ENCODE measurements at places on chromosomes 11 and 22. TPM values are rescaled to one million over a fixed set of nuclear protein-coding genes. Genes with fewer than 3 reads are reported as not detected.

DNA sequence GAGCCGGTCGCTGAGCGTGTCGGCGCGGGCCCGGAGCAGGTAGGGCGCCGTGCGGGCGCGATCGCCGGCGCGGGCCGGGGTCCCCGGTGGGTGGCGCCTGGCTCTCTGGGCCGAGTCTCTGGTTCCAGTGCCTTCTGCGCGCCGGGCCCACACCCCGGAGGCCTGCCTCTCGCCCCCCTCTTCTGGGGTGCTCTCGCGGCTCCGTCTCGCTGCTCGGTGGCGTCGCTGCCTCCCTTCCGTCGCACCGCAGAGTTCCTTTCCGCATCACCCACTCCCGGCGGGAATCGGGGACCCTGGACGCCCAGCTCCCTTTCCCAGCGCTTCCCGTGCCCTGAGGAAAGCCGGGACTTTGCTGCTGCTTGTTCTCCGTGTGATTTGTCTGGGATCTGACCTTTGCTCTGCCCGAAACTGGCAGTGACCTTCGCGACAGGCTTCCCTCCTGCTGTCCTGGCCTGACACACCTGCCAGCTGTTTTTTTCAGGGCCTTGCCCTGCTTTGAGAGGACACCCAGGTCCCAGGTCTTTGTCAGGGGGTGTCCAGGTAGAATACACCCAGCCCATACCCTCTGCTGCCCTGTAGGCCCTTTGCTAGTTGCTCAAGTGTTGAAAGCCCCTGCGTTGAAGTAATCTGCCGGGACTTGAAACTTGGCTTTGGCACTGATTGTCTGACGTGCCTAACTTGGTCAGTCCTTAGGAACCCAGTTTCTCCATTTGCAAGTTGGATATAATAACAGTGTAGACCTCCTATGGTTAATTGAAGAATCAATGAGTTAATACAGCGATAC, 711 bp downstream of the FDX1 start:
- no peak for DNase-seq

GRCh38 chr11:28537822-28538221, 429.6 kb downstream of the METTL15 start:
- no peak for DNase-seq

The KDELR3 gene
- 4.5 TPM for total RNA-seq

DNA sequence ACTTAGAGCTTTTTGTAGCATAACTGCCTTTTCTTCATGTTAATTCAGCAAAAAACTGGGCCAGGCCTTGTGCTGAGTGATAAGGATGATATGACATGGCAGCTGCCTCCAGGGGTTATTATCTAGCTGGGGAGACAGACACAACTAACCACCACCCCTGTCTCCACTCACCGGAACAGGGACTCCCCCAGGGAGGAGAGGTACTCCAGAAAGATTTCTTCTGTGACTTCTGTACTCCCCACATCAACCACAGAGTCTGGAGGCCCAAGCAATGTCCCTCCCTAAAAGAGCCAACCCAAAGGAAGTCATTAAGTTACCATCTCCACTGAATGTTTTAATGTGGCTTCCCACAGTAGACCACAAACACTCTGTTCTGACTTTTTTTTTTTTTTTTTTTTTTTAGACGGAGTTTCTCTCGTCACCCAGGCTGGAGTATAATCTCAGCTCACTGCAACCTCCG, 14.3 kb upstream of the PMM1 start:
- DNase-seq: no peak

- DNase-seq: no peak
Observed at GRCh38 chr11:15888556-15889345, 467.6 kb downstream of the SOX6 start.

The DRG1 gene
- total RNA-seq: 99.9 TPM

DNA sequence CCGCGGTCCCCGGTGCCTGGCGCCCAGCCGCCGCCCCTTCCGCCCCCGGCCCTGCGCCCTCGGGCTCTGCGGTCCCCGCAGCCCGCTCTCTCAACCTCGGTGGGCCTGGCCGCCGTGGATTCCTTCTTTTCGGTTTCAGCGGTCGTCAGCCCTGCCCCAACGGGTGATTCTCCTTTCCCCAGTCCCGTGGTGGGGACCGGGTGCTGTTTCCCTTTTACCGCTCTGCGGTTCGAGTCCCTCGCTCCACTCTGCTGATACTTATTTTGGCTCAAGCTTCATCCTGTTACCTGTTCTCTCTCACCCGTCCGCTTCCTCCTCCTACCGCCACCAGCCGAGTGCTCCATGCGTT, 494 bp downstream of the ZDHHC5 start:
- no peak for DNase-seq

- peak; percentile 96 for DNase-seq
Observed at GRCh38 chr22:37538590-37539357, 19.6 kb upstream of the CARD10 start.

GRCh38 chr22:30266445-30267381, at the start of gene OSM:
Gene OSM (minus strand): TSS chr22:30266851. CDS start chr22:30266799, 52 bp downstream.
- DNase-seq: no peak

The NCF4 gene
- not detected for total RNA-seq

- DNase-seq: peak; percentile 64
Observed at GRCh38 chr22:43088627-43088983, 586 bp downstream of the TTLL1 start.

The UCP3 gene
- total RNA-seq: not detected

- DNase-seq: no peak
Observed at GRCh38 chr11:70695086-70695960, 297.0 kb downstream of the CTTN start.

DNA sequence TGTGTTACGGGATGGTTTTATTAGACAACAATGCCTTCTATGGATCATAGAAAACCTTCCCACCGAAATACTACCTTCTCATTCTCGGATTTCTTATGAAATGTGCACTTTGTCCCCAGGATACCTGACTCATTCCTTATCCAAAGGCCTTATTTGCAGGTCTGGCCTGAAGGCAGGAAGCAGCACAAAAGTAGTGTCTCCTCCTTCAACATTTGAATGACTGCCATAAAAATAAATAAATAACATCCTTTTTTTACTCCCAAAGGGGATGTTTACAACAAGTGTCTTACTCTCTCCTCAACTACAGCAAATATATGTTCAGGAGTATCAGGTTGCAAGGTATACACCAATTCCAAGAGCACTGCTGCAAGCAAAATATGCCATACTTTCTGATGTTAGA, 41.6 kb upstream of the PAK1 start:
- DNase-seq: no peak

The MS4A6E gene
- not detected for total RNA-seq

- peak; percentile 16 for DNase-seq
Observed at GRCh38 chr11:59283825-59284772, 71.4 kb upstream of the MPEG1 start.

DNA sequence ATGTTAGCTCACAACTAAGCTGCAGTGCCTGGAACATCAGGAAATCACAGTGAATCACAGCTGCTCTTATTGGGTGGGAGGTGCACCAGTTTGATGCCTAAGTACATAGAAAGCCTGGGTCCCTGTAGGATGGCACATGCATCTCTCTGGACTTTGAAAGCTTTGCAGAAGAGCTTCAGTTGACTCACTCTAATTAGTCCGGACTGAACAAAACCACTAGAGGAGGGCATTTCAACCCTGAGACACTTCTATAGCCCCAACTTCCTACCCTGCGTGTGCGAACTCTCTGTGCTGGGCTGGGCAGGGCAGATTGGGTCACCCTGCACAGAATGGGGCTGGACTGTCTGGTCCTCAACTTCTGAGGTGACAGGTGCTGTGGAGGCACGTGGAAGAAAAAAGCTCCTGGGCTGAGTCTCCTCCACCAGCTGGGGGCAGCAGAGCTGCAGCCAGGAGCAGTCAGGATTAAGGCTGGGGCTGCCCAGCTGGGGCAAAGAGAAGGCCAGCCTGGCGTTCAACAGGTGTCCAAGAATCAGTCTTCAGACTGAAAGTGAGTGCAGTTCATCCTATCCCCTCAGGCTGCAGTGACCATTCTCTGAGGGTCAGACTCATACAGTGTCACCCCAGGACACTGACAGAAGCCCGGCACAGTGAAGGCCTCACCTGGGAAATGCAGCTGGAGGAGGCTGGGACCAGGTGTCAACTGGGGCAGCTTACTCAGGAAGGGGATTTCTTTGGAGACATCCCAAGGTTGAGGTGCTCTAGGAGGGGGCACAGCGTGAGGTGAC, 22.1 kb downstream of the GGTLC2 start:
- DNase-seq: peak; percentile 67

The MPPED2 gene
- 0.89 TPM for total RNA-seq

The NTM gene
- 4.7 TPM for total RNA-seq

- DNase-seq: no peak
Observed at GRCh38 chr22:29979777-29980321, 96.9 kb downstream of the MTMR3 start.

DNA sequence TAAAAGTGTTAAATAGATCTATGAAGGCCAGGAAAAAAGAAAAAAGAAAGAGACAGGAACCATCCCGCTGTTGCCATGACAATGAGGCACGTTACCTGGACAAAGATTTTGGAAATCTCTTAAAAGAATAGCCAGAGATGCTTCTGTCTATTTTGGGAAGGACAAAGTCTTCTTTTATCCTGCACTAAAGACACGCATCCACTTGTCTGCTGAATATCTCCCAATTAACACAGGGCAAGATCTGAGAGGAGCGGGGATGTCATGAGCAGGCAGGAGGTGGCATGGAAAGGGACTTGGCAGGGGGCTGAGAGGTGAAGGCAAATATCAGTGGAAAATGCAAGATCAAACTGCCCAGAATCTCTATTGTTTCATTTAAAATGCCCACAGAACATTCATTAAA, 153.8 kb upstream of the BLID start:
- DNase-seq: no peak

The RAB36 gene
- 1.7 TPM for total RNA-seq

- no peak for DNase-seq
Observed at GRCh38 chr11:26199331-26200095, 132.4 kb upstream of the ANO3 start.

GRCh38 chr11:67465189-67465510, 3.9 kb downstream of the TMEM134 start:
- no peak for DNase-seq

DNA sequence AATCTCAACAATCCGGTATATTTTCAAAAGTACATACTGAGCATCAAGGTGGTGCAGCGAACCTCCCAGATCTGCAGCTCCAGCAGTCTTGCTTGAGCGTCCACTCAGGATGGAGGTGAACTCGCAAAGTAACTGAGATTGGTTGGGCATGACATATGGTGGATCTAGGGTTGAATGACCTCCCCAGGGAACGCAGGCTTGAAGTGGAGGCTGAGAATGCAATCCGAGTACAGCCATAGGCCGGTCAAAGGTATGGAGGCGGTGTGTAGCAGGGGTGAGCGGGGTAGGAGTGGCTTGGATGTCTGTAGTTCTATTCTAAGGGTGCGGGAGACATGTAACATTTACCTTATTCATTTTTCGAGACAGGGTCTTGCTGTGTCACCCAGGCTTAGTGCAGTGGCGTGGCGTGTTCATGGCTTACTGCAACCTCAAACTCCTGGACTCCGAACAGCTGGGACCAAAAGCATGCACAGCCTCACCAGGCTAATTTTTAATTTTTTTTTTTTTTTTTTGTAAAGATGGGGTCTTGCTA, 631 bp upstream of the C22orf39 start:
- peak; percentile 81 for DNase-seq

DNA sequence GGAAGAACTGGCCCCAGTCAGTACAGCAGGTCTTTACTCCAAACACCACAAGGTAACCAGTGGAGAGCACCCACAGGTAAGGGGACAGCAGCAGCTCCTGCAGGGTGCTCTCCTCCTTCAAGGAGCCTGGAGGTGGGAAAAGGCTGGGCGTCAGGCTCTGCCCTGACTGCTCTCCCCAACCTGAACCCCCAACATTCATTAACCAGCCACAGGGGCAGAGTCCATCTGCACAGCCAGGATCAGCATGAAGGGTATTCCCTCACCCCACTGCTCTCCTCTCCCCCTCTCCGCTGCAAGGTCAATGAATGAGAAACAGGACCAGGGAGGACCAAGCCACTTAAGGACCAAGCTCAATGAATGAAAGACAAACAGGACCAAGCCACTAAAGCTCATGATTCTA, 3.7 kb downstream of the SLC37A4 start:
- peak; percentile 13 for DNase-seq

The OR5B2 gene
- total RNA-seq: not detected

The KDM4E gene
- total RNA-seq: not detected

The PATE2 gene
- total RNA-seq: not detected

GRCh38 chr22:46538814-46539160, 1.4 kb upstream of the CELSR1 start:
- DNase-seq: no peak

- peak; percentile 65 for DNase-seq
Observed at GRCh38 chr11:45146072-45147016, at the start of gene PRDM11. Gene PRDM11 (plus strand): TSS chr11:45146639. CDS start chr11:45181767, 35,128 bp downstream.

The SPI1 gene
- 0.42 TPM for total RNA-seq

- DNase-seq: peak; percentile 34
Observed at GRCh38 chr11:68828957-68829356, 12.8 kb downstream of the CPT1A start.

DNA sequence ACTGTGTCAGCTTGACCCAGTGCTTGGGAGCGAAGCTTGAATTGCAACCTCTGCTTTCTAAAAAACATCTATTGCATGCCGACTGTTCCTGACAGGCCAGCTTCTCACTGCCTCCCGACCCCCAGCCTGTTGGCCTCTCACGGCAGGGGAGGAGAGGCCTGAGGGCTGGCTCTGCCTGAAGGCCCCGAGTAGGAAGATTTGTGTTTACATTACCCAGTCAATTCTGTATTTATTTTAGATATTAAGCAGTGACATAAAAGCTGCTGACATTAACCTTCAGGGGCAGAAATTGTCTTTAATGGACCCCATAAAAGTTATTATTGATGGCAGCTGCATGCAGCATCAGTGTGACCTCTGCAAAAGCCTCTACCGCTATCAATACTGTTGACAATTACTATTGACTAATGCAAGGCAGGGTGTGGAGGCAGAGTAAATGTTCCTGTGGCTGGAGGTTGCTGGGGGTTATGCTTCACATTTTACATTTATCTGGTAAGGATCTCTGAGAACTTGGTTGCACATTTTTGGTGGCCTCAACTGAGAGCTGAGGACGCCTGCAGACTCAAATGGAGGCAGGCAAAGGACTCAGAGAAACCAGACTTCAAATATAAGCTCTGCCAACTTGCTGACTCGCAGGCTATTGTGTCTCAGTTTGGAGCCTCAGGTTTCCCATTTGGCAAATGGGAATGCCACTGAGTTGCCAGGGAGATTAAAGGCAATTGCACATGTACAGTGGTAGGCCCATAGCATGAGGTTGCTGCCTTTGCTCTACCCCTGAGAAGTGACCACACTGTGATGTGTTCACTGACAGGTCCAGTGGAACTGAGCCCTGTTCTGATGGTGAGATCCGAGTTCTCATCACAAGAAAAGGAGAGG, 380.5 kb downstream of the TENM4 start:
- DNase-seq: no peak

The KRTAP5-10 gene
- not detected for total RNA-seq

All from H7 (cell line).